ENCODE measurements at places on chromosomes 7 and 10.

- DNase-seq: no peak
These were observed 8.0 kb downstream of the CCDC186 start for GRCh38 chr10:114166043-114166442.

GRCh38 chr7:148688526-148688925 is 10.2 kb upstream of the CUL1 start:
- DNase-seq: no peak

DNA sequence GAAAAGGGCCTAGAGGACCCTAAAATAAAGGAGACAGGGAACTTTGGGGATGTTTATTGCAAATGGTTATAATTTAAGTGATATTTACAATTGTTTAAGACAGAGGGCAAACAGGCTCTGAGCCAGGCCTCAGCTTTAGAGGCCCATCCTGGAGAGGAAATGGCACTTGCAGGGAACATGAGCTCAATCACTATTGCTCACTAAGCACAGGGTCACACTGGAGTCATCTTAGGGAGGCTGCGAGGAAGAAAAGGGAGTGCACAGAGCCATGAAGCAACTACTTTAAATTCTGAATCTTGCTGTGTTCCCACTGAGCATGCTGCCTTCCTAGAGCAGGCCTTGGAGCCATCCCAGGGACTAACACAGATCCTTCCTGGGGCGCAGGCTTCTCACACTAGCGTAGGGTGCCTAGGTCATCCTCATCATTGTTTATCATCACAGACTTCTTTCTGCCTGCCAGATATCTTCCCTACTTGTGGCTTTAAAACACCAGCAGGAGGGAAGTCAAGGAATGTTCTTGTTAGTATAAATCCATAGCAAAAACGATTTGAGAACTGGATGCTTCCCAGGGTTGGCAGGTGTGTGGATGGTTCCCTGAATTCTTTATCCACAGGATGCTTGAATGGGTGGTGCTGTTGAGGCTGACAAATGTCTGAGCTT is 12.7 kb upstream of the DNAJB12 start:
- DNase-seq: no peak

GRCh38 chr10:8054244-8054493 is 319 bp upstream of the GATA3 start:
- no peak for DNase-seq

- DNase-seq: no peak
These were observed 627.1 kb upstream of the FZD8 start for GRCh38 chr10:36269222-36269621.

DNA sequence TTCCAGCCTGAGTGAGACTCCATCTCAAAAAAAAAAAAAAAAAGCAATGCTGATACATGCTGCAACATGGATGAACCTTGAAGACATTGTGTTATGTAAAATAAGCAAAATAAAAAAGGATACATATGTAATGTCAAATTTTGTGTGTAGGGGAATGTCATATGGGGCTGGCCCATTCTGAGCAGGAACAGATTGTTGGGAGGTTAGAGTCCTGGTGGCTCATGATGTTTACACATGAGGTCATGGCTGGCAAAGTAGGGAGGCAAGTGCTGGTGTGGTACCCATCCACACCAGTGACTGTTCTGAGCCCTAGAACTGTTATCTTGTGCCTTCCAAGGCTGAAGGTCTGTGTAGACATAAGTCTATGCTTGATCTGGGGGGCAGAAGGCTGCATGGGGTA is 37.6 kb downstream of the ZNF92 start:
- no peak for DNase-seq

GRCh38 chr10:125163803-125164202 is 3.4 kb upstream of the CTBP2 start:
- no peak for DNase-seq

DNA sequence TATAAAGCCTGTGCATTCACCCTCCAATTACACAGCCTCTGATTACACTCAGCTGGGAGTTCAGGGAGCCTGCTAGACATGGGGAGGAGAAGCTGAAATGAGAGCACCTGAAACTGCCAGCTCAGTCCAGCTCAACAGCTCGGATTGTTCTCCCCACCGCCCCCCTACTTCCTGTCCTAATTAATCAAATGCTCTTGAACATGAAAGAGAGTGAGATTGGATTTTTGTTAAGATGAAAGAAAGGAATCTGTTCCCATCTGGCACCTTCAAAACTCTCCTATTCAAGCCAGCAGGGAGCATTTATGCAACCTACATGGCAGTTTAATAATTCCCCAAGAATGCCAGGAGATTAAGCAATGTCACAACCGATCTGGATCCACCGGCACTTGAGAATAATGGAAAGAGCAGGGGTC is 98.0 kb downstream of the NPSR1 start:
- no peak for DNase-seq

- DNase-seq: no peak
These were observed 160.9 kb downstream of the REEP3 start for GRCh38 chr10:63681993-63682697.

DNA sequence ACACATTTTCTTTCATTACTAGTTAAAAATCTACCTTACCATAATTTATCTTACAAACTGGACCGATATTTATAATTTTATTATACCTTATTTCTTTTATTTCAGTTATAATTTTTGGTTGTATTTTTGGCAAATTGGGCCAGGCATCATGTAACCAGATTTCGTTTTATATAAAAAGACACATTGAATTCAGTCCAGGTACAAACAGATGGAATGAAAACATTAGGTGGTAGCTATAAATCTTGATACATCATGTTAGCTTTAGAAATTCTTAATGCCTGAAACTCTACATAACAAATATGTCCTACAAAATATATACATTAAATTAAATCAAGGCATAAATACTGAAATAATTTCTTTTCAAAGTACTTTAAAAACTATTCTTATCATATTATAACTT is 73.1 kb downstream of the SLC13A1 start:
- DNase-seq: no peak

DNA sequence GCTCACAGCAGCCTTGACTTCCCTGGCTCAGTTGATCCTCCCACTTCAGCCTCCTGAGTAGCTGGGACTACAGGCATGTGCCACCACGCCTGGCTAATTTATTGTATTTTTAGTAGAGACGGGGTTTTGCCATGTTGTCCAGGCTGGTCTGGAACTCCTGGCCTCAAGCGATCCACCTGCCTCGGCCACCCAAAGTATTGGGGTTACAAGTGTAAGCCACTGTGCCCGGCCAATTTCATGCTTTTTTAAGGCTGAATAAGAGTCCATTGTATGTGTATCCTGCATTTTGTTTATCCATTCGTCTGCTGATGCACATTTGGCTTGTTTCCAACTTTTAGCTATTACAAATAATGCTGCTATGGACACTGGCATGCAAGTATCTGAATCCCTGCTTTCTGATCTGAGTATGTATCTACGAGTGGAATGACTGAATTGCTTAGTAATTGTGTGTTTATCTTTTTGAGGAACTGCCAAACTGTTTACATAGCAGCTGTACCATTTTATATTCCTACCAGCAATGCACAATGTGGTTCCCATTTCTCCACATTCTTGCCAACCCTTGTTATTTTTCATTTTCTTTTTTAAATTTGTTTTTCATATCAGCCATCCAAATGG is 37.3 kb upstream of the TPST1 start:
- no peak for DNase-seq

GRCh38 chr10:119609516-119609915 is 12.8 kb upstream of the TIAL1 start:
- DNase-seq: no peak

GRCh38 chr10:28302638-28303488 is at the start of gene MPP7:
TSS of gene MPP7 (minus strand) at chr10:28303064. CDS start at chr10:28238604, 64,460 bp downstream.
- DNase-seq: peak; percentile 85

GRCh38 chr7:69285854-69286253 is 312.4 kb upstream of the AUTS2 start:
- no peak for DNase-seq

DNA sequence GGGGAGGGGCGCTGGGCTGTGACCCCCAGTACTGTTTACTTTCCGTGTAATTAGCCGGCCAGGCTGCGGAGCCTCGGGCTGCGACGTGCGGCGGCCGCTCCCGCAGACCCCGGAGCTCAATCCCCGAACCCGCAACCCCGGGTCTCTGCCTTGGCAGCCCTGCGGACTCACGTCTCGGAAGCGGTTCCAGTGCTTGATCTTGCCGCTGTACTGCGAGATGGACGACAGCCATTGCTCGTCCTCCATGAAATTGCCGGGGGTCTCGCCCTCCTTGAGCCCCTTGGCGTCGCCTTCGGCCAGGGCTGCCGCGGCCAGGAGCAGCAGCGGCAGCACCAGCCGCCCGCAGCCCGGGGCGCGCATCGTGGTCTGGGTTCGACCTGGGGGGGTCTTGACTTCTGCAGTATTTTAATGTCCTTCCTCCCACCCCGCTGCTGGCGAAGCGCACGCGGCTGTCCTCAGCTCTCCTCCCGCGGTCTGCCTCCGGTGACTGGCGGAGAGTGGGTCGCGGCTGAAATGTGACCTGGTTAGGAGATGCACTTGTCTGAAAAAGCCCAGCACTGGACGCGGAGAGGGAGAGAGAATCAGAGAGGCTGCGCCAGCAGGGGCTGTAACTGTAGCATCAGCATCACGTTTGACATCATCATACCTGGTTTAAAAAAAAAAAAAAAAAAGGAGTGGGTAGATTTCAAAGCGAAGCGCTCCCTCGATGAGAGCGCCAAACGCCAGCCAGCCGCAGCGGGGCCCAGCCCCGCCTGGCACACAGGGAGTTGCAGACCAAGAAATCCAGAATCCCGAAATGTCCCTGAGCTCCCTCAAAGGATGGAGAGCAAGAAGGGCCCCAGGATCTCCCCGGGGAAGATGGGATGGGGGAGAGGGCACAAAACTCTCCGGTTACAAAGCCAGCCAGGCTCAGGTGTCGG is at the start of gene SPOCK2:
SPOCK2 (minus strand) TSS at position 583 of the 920 bp plus-strand sequence; CDS start at position 360, 223 bp downstream.
- DNase-seq: no peak

DNA sequence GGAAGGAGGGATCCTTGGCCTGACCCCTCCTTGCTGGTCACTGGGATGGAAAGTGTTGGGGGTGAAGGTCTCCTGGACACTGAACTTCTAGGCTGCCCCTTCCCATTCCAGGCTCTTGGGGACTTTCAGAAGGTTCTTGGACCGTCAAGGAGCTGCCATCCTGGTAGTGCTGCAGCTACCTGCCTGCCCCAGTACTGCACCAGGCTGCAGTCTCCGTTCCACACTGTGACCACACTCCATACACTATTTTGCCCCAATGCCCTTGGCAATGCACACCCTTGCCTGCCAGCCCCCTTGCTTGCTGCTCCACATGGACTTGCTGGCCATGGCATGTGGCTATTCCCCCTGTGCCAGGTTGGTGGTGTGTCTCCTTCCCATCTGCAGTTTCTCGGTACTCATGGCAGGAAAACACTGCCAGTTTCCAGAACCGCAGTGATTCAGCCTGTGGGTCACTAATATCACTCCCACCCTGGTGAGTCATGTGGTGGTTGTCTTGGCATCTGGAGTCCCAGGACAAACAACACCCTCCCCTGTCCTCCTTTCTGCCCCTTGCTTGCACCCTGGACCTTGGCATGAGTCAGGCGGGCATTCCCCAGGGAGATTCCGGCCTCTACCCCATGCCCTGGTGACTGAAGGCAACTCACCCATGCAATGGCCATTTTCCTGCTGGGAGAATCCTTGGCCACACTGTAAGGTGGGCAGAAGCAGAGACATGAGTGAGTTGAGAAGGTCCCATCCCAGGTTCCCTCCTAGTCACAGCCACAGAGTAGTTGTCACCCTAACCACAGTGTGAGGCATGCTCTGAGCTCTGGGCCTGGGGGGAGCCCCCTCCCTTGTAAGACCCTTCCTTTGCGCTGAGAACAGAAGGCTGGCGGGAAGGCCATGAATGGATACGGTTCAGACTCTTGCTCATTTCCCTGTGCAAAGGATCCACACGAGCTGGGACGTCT is 32.8 kb downstream of the GOLGA7B start:
- no peak for DNase-seq

GRCh38 chr7:12257582-12257981 is 46.5 kb downstream of the TMEM106B start:
- no peak for DNase-seq

DNA sequence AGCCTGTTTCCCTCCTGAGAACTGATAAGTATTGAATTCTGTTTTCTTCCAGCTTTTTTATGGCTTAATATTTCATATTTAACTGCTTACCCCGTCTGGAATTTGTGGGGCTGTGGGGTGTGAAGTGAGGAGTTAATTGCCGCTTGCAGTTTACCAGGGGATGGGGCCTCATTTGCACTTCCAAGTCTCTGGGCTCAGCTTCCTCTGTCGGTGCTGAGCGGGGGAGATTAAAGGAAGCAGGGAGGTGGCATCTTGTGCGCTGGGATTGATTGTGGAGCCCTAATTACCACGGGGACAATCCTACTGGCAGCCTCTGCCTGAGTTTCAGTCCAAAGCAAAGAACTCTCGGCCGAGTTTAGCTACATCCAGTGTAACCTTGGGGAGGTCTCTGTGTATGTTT is 33.4 kb downstream of the ELFN1 start:
- DNase-seq: no peak

DNA sequence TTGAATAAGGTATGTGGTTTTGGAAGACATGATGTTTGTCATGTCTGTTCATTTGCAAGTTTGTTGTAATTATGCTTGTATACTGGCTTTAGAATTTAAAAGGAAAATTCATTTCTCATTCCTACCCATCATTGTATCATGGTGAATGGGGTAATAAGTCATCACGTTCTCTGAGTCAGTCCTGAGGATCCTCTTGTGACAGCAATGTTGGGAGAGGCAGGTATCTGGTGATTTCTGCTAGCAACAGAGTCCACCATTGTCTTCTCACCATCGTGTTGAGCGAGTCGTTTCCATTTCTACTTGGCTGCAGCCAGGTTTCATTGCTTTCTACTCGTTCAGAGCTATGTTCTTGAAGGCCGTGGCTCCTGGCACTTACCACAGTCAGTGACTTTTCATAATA is 16.3 kb downstream of the CUL1 start:
- no peak for DNase-seq

DNA sequence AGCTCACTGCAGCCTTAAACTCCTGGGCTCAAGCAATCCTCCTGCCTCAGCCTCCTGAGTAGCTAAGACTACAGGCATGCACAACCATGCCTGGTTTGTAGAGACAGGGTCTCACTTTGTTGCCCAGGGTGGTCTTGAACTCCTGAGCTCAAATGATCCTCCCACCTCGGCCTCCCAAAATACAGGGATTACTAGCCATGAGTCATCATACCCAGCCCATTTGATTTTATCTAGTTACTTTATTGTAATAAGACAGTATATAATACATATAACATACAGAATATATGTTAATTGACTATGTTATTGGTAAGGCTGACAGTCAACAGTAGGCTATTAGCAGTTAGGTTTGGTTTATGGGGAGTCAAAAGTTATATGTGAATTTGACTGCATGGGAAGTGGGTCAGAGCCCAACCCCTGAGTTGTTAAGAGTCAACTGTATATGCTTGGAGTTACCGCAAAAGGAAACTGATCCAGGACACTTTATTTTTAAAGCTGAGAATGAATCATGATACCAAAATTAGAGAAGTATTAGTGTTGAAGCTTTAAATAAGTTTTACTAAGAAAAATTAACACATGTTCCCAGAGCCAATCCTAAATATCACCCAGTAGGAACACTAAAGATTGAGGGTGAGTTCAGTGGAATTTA is 20.7 kb upstream of the KMT2E start:
- DNase-seq: no peak
